ENCODE measurements at places on chromosomes 12 and 14.

DNA sequence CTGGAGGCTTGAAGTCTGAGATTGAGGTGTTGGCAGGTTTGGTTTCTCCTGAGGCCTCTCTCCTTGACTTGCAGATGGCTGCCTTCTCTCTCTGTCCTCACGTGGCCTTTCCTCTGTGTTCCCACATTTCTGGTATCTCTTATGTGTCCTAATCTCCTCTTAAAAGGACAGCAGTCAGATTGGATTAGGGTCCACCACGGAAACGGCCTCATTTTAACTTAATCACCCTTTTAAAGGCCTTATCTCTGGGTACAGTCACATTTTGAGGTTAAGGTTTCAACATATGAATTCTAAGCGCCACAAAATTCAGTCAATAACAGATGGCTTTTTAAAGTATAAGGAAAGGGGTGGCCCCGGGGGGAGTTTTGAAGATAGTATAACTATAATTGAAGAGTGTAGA is 33.5 kb downstream of the UNC79 start:
- no peak for DNase-seq

GRCh38 chr12:24066865-24067264 is 117.4 kb upstream of the SOX5 start:
- DNase-seq: no peak

DNA sequence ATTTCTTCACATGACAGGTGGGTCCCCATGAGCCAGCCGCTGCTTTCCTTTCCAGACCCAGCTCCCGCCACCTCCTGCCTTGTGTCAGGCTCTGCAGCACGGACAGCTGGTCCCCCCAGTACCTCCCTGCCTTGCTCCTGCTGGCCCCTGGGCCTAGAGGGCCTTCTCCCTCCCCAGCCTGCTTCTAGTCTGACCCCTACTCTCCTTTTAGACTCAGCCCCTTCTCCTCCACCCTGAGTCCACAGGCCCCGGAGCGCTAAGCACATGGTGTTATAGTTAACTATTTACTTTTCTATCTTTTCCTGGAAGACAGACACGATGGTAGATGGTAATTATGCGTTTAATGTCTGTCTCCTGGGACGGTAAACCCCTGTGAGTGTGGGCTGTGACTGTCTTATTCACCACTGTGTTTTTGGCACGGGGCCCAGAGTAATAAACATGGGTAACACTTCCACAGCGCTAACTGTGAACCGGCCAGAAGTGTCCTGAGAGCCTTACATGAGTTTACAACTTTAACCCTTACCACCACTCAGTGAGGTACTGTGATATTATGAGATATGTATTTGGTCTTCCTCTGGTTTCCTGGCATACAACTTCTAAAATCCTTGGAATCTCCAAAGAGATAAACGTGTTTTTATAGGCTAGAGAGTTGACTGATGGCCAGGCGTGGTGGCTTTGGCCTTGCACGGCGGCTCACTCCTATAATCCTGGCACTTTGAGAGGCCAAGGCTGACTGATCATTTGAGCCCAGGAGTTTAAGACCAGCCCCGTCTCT is 41.2 kb downstream of the DGLUCY start:
- no peak for DNase-seq

- DNase-seq: peak; percentile 57
Observed at GRCh38 chr12:89468648-89469326, 55.8 kb downstream of the GALNT4 start.

GRCh38 chr12:25276199-25276937 is 25.6 kb upstream of the KRAS start:
- no peak for DNase-seq

DNA sequence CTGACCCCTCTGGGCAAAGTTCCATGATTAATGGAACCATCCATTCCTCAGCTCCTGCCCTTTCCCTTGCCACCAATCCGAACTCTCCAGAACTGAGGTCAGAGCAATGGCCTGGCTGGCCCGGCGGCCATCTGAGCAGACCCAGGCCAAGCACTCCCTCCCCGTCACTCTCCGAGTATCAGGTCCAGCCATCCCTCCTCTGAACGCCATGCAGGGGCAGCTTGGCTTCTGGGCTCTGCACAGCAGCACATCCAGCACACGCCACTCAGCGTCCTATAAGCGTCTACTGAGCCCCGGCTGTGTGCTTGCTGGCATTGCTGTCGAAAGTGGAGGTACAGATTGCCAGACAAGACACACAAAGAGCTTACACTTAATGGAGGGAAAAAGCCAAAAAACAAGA is 34.3 kb upstream of the VWF start:
- no peak for DNase-seq

GRCh38 chr12:65113621-65114035 is 7.5 kb downstream of the WIF1 start:
- no peak for DNase-seq

GRCh38 chr14:87241018-87241768 is 751.8 kb downstream of the GALC start:
- DNase-seq: no peak

GRCh38 chr14:88563845-88564244 is 1.0 kb downstream of the ZC3H14 start:
- DNase-seq: no peak

DNA sequence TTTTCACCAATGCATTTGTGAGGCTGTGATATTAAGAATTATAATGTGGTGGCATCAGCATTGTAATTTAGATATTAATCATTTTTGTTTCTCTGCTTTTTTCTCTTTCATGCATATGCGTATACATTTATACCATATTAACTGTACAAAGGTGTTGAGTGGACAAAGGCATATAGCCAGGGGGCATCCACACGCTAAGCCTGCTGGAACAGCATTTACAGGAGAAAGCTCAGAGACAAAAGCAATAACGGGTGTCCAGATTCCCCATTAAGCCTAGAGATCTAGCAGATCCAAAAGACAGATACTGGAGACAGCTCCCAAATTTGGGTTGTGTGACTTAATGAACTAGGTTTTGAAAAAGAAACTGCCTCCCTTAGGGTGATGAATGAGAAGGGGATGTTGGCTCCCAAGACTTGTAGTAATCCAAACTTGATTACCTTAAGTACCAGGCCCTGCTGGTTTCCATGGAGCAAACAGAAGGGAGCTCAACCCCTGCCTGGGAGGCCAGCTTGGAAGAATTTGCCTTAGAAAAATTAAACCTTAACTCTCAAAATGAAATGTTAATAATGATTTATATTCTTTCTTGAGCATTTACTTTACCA is 181.9 kb downstream of the SLC6A15 start:
- DNase-seq: no peak

GRCh38 chr12:90828621-90829020 is 126.4 kb downstream of the CCER1 start:
- no peak for DNase-seq

- DNase-seq: no peak
Observed at GRCh38 chr12:25264862-25265261, 14.1 kb upstream of the KRAS start.

GRCh38 chr12:84069699-84070098 is 842.9 kb downstream of the SLC6A15 start:
- DNase-seq: no peak

GRCh38 chr12:47781479-47782371 is 8.7 kb downstream of the SLC48A1 start:
- DNase-seq: no peak

- DNase-seq: no peak
Observed at GRCh38 chr12:114673901-114674250, 10.1 kb downstream of the TBX3 start.

GRCh38 chr14:32003585-32003984 is 73.5 kb upstream of the ARHGAP5 start:
- DNase-seq: no peak

- DNase-seq: no peak
Observed at GRCh38 chr14:104104076-104104901, 18.8 kb downstream of the ASPG start.

DNA sequence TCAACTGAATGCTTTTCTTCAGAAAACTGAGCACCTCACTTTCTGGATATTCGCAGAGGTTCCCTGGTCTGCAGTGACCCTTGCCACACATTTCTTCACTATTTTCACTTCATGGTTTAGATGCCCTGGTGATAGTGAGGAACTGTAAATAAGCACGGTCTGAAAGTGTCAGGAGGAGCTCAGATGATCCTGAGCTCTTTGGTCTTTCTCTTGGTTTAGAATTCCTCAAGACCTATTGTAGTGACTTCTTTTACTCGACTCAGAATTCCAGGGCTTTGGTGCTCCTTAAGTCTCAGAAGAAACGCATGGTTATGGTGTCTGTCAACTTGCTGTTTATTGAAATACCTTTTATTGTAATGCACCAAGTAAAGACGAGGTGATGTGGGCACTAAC is 84.0 kb downstream of the SAMD4A start:
- DNase-seq: no peak

- peak; percentile 59 for DNase-seq
Observed at GRCh38 chr14:81453166-81453766, 53.1 kb upstream of the STON2 start.

DNA sequence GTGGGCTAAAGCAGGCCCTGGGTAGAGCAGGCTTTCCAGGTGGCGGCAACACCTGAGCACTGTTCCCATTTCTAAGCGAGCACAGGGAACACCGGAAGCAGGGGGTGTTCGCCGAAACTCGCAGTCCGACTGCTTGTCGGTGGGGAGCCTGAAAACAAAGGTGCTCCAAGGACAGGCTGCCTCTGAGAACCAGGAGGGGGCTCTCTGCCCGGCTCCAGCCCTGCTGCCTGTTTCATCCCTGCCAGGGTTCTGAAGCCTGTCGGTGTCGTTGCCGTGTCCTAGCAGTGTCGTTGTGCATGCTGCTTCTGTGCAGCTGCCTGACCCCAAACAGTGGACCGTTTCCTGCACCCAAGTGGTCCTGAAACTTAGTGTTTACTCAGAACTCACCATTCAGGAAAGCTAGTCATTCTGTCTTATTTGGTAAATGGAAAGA is 21.8 kb downstream of the CCNK start:
- no peak for DNase-seq

- DNase-seq: no peak
Observed at GRCh38 chr12:2624543-2625288, 170.1 kb upstream of the FKBP4 start.

GRCh38 chr12:109707470-109707821 is 6.2 kb upstream of the FAM222A start:
- no peak for DNase-seq

DNA sequence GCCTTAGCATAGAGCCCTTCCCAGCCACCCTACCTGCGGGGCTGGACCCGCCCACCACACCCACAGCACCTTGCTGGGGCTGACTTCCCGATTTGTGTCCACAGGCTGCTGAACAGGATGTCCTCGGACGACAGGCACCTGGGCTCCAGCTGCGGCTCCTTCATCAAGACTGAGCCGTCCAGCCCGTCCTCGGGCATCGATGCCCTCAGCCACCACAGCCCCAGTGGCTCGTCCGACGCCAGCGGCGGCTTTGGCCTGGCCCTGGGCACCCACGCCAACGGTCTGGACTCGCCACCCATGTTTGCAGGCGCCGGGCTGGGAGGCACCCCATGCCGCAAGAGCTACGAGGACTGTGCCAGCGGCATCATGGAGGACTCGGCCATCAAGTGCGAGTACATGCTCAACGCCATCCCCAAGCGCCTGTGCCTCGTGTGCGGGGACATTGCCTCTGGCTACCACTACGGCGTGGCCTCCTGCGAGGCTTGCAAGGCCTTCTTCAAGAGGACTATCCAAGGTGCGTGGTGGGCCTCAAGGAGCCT is 63.4 kb downstream of the ESRRB start:
- DNase-seq: no peak

DNA sequence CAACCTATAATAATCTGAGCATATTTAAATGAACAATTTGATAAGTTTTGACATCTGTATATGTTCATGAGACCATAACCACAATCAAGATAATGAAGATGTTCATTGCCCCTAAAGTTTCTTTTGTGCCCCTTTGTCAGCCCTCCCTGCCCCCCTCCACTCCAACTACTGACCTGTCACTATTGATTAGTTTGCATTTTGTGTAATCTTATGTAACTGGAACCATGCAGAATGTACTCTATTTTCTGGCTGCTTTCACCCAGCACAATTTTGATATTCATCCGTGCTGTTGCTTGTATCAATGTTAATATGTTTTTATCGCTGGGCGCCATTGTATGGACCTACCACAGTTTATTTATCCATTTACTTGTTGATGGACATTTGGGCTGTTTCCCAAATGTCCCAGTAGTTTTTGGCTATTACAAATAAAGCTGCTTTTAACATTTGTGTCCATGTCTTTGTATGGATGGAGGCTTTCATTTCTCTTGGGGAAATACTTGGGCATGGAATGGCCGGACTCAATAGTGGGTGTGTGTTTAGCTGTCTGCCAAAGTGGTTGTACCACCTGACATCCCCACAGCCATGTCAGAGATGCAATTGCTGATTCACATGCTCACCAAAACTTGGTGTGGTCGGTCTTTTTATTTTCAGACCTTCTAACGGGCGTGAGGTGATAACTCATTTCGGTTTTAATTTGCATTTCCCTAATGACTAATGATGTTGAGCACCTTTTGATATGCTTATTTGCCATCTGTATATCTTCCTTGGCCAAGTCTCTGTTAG is 38.9 kb downstream of the EML1 start:
- no peak for DNase-seq

GRCh38 chr14:105890474-105891220 is 364.3 kb downstream of the TMEM121 start:
- DNase-seq: no peak

DNA sequence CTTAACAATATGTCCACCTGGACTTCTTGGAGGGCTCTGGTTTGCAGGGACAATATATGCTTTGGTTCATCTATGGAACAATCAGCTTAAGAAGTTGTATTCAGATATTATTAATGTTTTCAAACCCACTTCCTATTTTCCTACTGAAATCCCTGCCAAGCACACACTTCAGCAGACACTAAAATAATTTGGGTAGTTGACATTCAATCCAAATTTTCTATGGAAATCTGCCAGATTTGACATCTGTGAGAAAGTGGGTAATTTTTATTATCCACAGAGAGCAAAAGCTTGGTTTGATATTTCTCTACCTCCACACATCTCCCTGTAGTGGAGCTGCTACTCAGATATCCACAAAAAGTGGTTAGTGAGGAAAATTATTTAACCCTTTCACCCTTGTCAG is 378.8 kb upstream of the SOX5 start:
- no peak for DNase-seq

DNA sequence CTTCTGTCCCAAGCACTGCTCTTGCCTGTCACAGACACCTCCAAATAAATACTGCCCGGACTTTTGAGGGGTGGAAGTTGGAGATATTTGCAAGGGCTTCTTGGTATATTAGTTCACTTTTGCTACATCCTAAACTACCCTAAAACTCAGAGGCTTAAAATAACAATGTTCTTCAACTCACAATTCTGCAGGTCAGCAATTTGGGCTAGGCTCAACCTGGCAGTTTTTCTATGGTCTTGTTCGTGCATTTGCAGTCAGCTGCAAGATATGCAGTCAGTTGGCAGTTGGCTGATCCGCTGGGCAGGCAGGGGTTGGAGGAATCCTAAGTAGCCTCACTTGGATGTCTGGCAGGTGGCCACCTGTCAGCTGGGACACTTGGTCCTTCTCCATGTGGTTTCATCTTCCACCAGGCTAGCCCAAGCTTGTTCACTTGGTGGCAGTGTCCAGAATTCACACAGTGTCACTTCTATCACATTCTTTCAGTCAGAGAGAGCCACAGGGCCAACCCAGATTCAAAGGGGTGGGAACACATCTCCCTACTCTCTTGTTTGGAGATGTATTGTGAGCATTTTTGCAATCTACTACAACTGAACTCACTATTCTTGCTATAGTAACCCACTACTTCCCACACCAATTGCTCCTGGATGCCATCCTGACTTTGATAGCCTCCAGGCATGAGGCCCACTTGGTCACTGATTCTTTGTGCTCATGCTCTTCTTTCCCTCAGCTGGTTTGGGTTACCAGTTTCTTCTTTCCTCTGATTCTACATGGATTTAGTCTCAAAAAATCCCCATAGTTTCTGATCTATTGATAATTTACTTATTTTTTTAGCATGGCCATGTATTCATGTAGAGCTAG is 27.8 kb upstream of the CAPRIN2 start:
- DNase-seq: no peak

GRCh38 chr12:13437541-13437940 is 241.0 kb downstream of the EMP1 start:
- no peak for DNase-seq
